ENCODE measurements at places on chromosomes 6 and 20. TPM values are rescaled to one million over a fixed set of nuclear protein-coding genes. Genes with fewer than 3 reads are reported as not detected.

- no peak for DNase-seq
These were observed at the start of gene NFYA for GRCh38 chr6:41072836-41073202. TSS of gene NFYA (plus strand) at chr6:41072974. CDS start at chr6:41079090, 6,116 bp downstream.

GRCh38 chr6:125198398-125198937 lies 44.9 kb downstream of the TPD52L1 start:
- no peak for DNase-seq

DNA sequence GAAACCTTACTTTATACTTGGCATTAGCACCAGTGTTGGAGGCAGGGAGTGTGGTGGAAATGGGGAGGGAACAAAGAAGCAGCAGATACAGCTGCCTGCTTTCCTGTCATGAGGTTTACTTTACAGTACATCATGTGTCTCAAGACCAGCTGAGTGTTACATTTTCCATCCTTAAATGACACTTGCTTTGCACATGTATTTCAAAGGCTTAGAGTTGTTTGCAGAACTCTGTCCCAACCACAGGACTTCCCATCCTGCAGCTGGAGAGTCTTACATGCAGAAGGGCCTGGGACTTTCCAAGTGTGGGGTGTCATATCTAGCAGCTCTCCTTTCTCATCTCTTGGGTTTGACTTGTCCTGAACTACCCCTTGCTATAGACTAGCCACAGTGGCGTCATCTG lies 395.9 kb downstream of the DHX35 start:
- no peak for DNase-seq

DNA sequence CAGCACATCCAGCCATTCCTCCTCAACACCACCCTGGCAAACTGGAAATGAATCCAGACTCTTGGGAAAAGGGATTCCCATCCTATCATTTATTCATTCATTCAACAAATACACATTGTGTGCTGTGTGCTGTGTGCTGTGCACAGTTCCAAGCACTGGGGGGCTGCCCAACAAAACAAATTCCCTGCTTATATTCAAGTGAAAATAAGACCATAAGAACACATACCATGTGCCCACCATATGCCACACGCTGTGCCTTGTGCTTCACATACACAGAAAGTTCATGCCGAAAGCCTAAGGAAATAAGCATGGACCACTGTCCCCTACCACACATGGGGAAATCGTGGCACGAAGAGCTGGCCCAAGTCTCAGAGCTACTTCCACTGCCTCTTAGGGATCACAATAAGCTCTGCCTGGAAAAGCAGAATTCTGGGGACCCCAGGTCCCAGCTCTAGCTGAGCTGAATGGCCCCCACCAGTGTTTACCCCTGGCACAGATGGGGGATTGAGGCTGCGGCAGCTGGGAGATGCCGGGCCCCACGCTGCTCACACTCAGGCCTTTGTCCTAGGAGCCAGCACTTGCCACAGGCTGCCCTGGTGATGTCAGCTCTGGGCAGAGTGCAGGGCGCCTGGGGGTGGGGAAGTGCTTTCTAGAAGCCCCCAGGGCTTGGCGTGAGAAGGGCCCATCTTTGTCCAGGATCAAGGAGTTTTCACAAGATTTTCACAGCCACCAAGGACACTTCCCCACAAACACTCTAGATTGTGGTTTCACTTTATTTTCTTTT lies 99.6 kb downstream of the PREX1 start:
- DNase-seq: no peak

The PPP1R16B gene
- total RNA-seq: 6.4 TPM

The GSTA3 gene
- total RNA-seq: not detected

DNA sequence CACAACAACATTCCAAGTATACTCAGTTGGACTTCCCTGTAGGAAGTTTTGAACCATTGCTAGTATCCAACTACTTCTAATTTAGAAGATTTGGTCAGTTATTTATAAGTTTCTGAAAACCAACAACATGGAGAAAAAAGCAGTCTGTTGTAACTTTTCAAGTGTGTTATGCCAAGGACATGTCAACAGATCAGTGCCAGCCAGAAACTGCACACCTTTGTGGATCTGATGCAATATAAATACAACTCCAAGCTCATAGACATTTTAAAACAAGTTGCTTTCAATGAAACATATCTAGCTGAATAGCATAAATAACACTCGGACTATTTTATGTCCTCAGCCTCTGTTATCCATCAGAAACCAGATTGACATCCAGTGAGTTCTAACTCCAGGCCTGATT lies 58.3 kb upstream of the CARMIL1 start:
- no peak for DNase-seq

The SLC13A3 gene
- total RNA-seq: 1.2 TPM
